ENCODE measurements at places on chromosomes 4 and X.

GRCh38 chr4:47930971-47931804 is 16.8 kb upstream of the NFXL1 start:
- peak; percentile 19 for DNase-seq

- no peak for DNase-seq
Observed at GRCh38 chrX:3263681-3264126, 82.7 kb downstream of the MXRA5 start.

DNA sequence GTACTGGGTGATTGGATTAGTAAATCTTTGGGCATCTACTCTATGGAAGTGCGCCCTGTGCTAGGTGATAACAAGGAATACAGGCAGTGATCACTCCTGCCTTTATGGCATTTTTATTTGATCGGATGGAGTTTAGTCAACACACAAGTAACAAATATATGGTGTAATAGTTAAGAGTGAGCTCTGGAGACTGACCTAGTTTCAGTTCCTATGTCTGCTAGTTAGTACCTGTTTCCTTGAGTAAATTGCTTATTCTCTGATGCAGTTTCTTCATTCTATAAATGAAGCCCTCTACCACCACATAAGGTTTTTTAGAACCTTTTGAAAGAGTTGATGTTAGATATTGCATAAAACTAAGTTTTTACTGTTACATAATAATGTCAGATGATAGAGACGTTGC is 134.6 kb downstream of the KDM6A start:
- no peak for DNase-seq

GRCh38 chr4:76108467-76109181 is 34.1 kb downstream of the ART3 start:
- no peak for DNase-seq

- DNase-seq = no peak
Observed at GRCh38 chrX:150159537-150159936, 203.6 kb upstream of the MAMLD1 start.

DNA sequence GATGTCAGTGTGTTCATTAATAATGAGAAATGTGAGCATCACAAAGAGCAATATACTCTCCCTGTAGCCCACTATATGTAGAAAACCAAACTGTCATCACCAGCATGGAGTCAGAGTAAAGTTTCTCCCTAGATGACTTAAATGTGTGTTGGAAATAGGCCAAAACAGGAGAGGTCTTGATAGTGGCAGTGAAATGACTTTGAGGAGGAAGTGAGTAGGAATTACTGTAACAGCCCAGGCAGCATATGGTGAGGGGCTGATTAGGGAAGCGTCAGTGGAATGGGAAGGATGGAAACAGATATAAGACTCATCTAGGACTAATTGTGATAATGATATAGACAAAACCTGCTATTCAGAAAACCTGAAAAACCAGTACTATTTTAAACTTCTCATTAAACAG is 83.9 kb downstream of the ATXN3L start:
- no peak for DNase-seq

GRCh38 chrX:131068945-131069719 is 11.0 kb downstream of the ARHGAP36 start:
- no peak for DNase-seq

GRCh38 chrX:137424679-137425078 is 141.2 kb upstream of the ZIC3 start:
- no peak for DNase-seq

- peak; percentile 4 for DNase-seq
Observed at GRCh38 chrX:12701628-12702027, 89.6 kb upstream of the PRPS2 start.

GRCh38 chrX:22674932-22675331 is 324.8 kb upstream of the DDX53 start:
- DNase-seq = no peak

- peak; percentile 45 for DNase-seq
Observed at GRCh38 chrX:108439426-108439942, at the start of gene COL4A5. Gene COL4A5 (plus strand): TSS chrX:108439838. CDS start chrX:108440126, 288 bp downstream.

GRCh38 chr4:75565481-75565880 is 9.6 kb downstream of the ODAPH start:
- DNase-seq = no peak

DNA sequence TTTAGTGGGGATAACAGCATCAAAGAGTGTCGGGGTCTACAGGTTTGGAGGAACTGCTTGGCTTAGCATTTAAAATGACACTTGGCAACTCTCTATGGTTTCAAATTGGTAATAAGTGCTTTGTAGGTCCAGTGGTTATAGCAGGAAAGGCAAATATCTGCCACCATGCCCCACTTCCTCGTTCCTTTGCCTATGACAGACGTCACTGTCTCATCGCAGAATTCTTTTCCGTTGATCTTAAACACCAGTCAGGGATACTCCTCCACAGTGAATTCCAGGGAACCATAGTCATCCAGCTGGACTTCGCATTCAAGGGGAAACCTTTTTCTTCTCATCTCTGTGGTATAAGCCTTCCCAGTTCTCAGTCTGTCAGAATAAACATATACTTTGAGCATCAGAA is 319.1 kb downstream of the GPAT3 start:
- DNase-seq = peak; percentile 28

GRCh38 chrX:110412971-110413726 is 54.5 kb downstream of the RTL9 start:
- no peak for DNase-seq

- no peak for DNase-seq
Observed at GRCh38 chrX:13131396-13132137, 87.1 kb upstream of the FAM9C start.

DNA sequence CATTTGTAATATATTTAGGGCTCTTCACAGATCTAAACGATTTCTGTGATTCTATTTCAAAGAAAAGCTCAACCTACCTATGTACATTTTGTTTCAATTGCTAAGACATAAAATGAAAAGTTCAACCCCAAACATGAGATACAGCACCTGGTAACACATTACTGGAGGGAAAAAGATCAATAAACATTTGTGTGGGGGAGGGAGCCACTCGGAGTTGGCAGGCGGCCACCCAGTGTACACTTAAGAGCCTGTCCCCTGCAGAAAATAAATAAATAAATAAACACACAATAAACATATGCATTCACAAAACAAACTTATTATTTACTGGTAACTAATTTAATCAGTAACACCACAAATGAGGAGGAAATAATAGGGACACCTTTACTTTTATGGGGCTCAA is 19.3 kb downstream of the PRSS48 start:
- no peak for DNase-seq

DNA sequence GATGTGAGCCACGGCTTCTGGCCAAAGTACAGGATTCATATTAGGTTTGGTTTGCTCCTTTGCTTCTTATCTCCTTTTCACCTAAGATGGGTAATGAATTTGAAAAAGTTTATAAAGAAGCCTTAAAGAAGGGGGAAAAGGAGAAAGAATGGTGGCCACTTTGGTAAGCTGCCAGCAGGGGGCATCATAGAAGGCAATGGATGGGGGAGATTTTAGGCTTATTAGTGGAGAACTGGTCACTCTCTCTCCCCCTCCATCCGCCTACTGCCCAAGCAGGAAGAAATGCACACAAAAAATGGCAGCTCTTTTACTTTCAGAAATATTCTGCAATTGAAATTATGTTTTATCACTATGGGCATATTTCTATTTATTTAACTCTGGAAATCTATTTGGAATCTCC is 32.0 kb downstream of the SPARCL1 start:
- no peak for DNase-seq

- no peak for DNase-seq
Observed at GRCh38 chrX:111646515-111646914, 34.5 kb upstream of the ALG13 start.

DNA sequence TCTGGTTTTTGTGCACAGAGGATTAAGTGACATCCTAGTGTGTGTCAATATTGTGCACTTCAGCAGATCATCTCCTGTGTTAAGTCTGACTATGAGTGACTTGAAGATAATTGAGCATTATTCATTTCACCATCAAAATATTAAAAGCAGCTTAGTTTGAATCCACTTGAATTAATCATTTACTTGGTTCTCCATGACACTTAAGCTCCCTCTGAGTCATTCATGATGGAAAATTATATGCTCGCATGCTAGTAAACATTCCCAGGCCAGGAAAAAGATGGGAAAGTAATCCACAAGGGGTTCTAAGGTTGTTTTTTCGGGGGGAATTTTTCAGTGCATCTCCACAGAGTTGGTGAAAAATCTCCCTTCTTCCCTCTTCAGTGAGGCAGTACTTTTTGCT is 97.2 kb upstream of the EOLA2 start:
- DNase-seq = no peak

DNA sequence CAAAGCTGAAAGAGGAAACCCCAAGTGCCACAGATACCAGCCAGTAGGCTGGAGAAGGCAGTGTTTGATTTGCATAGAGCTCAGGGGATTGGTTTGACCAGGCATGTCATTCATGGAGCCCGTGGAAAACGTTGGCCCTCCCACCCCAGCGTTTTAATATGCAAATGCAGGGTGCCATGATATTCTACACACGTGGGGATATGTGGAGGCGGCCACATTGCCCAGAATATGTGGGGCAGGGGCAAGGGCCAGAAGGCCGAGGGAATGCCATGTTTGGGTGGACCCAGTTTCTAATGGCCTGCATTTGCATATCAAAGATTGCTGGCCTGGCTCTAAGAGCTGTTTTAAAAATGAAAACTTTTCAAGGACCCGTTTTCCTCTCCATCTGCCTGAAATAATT is 71.1 kb downstream of the MAP9 start:
- DNase-seq = no peak

DNA sequence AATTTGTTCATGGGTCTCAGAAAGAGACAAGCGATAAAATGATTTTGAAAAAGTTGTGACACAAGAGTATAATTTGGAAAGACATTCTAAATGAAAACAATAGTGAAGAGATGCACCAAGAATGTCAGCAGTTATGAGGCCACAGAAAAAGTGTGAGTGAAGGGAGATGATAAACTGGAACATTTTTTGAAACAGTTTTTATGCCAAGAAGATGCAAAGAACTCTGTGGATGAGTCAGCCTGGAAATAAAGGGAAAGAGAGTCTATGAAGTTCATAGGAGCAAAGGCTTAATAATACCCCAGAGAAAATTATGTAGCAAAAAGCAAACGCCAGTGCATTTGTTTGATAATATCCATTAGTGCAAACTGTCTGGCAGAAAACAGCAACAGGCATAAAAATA is 188.4 kb upstream of the TBC1D9 start:
- no peak for DNase-seq

- DNase-seq = no peak
Observed at GRCh38 chr4:169147191-169147590, 123.6 kb downstream of the SH3RF1 start.

DNA sequence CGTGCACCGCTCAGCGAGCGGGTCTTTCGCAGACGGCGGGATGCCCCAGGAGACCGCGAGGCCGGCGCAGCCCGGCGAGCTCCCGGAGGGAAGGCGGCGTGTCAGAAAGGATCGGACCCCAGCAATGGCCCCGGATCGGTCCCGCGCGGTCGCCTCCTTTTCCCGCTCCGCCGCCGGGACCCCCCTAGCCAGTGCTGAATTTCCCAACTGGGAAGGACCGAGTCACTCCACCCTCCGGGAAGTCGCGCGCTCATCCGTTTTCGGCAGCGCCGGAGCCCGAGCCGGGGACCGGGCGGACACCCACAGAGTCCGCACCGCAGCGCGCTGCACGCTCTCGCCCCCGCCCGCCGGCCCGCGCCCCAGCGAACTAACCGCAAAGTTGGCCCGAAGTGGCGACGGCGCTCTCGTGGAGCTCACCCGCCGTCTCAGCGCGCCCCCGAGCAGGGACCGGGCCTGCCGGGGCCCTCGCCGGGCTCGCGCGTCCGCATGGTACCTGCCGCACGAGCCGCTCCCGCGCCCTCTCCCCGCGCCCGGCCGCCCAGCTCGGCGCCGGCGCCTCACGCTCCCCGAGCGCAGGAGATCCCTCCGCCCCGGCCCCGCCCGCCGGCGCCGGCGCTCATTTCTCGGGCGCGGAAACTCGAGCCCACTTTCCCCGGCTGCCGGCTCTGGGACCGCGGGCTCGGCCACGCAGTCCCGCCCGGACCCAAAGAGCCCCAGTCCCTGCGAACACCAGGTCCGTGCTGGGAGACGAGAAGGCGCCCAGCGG is at the start of gene FAT1:
FAT1 (minus strand) TSS at position 565 of the 766 bp plus-strand sequence. CDS start 14,029 bp downstream, outside the sequence.
- DNase-seq = peak; percentile 68

- no peak for DNase-seq
Observed at GRCh38 chr4:55069248-55069647, 56.1 kb downstream of the KDR start.

GRCh38 chr4:87458913-87459312 is 36.5 kb downstream of the NUDT9 start:
- no peak for DNase-seq

GRCh38 chr4:1539859-1540600 is 133.8 kb upstream of the NKX1-1 start:
- no peak for DNase-seq

DNA sequence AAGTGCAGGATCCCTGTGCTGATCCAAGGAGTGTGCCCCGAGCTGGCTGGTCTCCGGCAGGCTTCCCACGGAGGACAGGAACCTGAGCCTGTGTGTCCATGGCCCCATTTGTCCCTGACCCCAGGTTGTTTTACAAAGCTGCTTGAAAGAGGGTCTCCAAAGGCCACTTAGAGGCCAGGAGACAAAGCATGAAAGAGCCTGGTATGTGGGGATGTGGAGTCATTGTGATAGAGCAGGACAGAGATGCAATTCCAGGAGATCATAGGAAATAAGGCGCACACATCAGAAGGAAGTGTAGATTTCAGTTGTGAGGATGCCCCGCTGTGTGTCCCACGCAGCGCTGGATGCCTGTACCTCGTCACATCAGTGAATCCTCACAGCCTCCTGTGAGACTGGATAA is 48.0 kb downstream of the TENM3 start:
- no peak for DNase-seq

DNA sequence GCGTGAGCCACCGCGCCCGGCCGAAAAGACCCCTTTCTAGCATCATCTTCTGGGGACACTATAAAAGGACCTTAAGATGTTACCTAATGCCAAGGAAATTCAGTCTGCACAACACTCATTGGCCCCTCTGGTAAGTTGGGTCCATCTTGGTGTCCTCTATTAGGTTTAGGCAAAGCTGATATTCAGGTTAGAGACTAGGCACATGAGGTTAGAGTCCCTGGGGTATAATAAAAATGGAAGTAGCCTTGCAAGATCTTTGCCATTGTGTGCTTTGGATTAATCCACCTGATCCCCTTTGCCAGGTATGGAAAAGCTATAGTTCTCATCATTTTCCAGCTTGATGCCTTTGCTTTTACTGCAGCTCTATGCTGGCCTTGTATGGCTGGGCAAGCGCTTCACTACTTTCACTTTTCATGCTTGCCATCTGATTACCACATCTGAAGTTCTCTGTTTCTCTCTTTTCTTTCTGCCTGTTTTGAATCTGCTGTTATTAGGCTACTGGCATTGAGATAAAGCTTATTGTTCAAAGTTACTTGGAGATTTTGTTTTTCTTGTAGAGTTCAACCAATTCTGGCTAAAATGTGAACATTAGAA is 5.4 kb upstream of the ADH4 start:
- DNase-seq = no peak

GRCh38 chr4:75948822-75949444 is 8.1 kb upstream of the NAAA start:
- DNase-seq = no peak
